SIG-M5 (cell line): ENCODE measurements at places on chromosomes 11 and 22.

GRCh38 chr22:49063545-49063890 is 764.2 kb downstream of the BRD1 start:
- DNase-seq = no peak

GRCh38 chr11:12460466-12460865 is 83.1 kb downstream of the PARVA start:
- no peak for DNase-seq

DNA sequence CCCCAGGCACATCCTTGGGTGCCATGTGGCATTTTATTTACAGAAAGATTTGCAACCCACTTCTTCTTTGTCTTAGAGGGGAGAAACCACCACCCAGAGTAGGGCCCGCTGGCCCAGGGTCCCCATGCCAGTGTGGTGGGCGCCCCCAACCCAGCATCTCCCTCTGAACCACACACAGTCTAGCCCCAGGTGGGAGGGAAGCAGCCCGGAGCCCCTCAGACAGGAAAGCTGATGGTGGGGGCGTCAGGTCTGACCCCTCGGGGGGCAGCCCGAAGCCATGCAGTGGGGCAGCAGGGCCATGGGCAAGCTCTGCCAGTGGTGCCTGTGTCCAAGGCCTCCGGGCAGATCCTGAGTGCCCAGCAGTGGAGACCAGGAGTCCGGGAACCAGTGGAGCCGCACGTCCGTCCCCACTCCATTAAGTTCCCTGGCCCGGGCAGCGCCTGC is 11.7 kb downstream of the TRPM5 start:
- no peak for DNase-seq

- DNase-seq = no peak
Observed at GRCh38 chr22:43484227-43484626, 72.4 kb downstream of the MPPED1 start.
